ENCODE measurements at places on chromosomes 2 and 18.

DNA sequence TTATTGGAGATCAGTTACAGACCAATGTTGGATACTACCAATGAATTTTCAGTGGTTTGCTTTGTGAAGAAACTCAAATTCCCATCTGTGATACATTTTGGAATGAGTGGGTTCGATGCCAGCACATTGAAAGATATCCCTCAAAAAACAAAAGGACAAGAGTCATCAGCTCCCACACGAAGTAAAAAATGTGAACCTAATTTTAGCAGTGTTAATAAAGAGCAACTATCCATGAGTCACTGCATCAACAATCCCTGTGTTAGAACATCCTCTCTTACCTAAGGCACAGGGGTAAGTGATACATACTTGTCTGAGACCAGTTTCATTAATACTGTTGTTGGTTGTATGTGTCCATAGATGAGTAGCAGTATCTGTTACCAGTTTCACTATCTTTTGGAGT, 551.8 kb upstream of the SOX11 start:
- H3K4me1 ChIP-seq = no peaks in the 10 kb centered on the region
- H3K27ac ChIP-seq = no peak overlapping the region
- no peaks in the 10 kb centered on the region for H3K27me3 ChIP-seq
- no peaks in the 10 kb centered on the region for H3K36me3 ChIP-seq
- no peak overlapping the region for H3K4me3 ChIP-seq
- DNase-seq = no peak

DNA sequence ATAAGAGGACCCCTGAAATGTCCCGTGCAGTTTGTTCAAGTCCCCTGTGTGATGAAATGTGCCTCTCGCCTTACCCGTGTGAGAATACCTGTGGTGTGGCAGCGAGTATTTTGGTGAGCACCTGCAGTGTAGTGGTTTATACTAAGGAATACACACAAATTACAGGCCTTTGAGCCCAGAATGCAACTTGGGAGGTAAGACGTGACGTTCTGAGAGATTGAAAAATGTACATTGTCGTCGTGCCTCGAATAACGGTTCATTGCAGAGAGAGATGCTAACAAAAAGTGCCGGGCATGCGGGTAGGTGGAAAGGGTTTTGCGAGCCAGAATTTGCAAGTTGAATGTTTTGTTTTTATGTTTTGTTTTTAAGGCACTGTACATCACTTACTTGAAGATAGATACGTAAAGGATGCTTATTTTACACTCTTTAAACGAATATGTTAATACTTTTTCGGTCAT, 867 bp downstream of the RBBP8 start:
- peaks cover 3% of the 10 kb centered on the region for H3K36me3 ChIP-seq
- H3K4me1 ChIP-seq = peaks cover 6% of the 10 kb centered on the region
- DNase-seq = peak; percentile 32
- peak overlapping the region; percentile 86 for H3K4me3 ChIP-seq
- peak overlapping the region; percentile 92 for H3K27ac ChIP-seq

DNA sequence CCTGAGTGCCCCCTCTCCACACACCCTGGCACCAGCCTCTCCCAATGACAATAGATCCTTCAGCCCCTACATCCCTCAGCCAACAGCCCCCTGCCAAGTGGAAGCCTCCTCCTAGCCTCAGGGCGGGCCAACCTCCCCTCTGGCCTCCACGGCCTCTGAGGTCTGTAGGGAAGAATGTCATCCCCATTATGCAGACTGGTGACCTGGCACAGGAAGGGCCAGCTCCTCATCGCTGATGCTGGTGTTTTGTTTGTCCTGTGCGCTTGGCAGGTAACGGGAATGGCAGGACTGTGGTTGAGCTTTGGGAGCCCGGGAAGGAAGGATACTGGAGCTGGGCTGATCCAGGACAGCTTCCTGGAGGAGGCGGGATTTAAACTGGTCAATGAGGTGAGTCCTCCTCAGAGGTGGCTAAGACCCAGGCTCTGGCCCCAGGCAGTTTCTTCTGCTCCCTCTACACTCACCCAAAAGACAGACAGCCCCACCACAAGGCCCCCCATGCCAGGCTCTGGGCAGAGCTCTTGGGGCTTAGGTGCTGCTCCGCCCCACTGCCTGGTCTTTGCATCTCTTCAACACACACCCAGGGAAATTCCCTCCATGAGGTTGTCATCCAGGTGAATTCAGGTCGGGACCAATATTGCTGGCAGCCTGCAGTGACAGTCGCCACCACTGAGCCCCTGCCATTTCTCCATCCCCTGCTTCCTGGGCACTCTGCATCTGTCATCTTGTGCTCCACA, 75.2 kb upstream of the SMAD7 start:
- no peaks in the 10 kb centered on the region for H3K36me3 ChIP-seq
- no peak for DNase-seq
- no peaks in the 10 kb centered on the region for H3K4me1 ChIP-seq
- H3K4me3 ChIP-seq = no peak overlapping the region

DNA sequence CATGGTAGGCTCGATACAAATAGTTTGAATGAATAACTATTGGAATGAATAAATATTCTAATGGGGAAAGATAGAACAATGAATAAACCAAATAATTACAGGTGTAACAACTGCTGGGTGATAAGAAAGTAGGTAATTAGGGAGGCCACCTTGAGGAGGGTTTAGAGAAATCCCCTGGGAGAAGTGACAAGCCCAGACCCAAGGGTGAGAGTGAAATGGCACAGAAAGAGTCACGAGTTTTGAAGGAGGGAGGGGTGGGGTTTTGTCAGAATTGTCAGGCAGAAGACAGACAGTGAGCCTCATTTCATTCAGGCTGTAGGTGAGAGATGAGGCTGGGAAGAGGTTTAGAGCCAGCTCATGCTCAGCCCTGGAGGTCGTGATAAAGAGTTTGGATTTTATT, 71.6 kb upstream of the L3MBTL4 start:
- H3K36me3 ChIP-seq = no peaks in the 10 kb centered on the region
- no peaks in the 10 kb centered on the region for H3K4me1 ChIP-seq
- H3K27ac ChIP-seq = no peak overlapping the region
- H3K27me3 ChIP-seq = peaks cover 2% of the 10 kb centered on the region

DNA sequence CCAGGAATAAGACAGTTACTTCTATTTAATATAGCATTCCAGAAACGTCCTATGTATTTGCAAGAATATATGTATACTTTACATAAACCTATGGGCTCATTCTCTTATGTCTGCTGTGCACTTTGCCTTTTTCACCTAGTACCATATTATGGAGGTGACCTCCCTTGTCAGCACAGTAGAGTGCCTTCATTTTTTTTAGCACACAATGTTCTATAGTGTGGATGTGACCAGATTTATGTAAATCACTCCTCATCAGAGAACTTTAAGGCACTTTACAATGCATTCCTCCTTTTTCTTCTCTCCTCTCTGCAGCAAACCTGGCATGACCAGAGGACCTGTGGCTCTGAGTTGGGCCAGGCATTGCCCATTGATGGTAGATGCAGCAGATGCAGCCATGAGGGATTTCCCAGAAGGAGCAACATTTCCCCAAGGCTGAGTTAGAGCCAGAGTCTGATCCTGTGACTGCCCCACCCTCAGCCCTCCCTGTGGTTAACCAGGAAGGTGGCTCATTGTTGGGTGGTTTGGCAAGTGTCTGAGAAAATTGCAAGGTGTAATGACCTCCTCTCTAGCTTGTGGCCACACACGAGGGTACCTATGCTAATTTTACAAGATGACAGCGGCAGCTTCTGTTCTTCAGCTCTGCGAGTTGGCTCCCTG, 76.5 kb upstream of the DLX2 start:
- no peak overlapping the region for H3K27ac ChIP-seq
- H3K4me1 ChIP-seq = no peaks in the 10 kb centered on the region
- no peaks in the 10 kb centered on the region for H3K36me3 ChIP-seq
- no peak overlapping the region for H3K4me3 ChIP-seq
- no peaks in the 10 kb centered on the region for H3K27me3 ChIP-seq

GRCh38 chr18:36660311-36660710, 168.5 kb downstream of the TPGS2 start:
- H3K36me3 ChIP-seq = no peaks in the 10 kb centered on the region
- no peak for DNase-seq
- no peaks in the 10 kb centered on the region for H3K4me1 ChIP-seq
- no peak overlapping the region for H3K27ac ChIP-seq
- no peaks in the 10 kb centered on the region for H3K27me3 ChIP-seq

- no peaks in the 10 kb centered on the region for H3K36me3 ChIP-seq
- H3K4me1 ChIP-seq = no peaks in the 10 kb centered on the region
- no peak overlapping the region for H3K27ac ChIP-seq
- H3K4me3 ChIP-seq = no peak overlapping the region
Observed at GRCh38 chr2:88245109-88245508, 75.0 kb downstream of the THNSL2 start.

DNA sequence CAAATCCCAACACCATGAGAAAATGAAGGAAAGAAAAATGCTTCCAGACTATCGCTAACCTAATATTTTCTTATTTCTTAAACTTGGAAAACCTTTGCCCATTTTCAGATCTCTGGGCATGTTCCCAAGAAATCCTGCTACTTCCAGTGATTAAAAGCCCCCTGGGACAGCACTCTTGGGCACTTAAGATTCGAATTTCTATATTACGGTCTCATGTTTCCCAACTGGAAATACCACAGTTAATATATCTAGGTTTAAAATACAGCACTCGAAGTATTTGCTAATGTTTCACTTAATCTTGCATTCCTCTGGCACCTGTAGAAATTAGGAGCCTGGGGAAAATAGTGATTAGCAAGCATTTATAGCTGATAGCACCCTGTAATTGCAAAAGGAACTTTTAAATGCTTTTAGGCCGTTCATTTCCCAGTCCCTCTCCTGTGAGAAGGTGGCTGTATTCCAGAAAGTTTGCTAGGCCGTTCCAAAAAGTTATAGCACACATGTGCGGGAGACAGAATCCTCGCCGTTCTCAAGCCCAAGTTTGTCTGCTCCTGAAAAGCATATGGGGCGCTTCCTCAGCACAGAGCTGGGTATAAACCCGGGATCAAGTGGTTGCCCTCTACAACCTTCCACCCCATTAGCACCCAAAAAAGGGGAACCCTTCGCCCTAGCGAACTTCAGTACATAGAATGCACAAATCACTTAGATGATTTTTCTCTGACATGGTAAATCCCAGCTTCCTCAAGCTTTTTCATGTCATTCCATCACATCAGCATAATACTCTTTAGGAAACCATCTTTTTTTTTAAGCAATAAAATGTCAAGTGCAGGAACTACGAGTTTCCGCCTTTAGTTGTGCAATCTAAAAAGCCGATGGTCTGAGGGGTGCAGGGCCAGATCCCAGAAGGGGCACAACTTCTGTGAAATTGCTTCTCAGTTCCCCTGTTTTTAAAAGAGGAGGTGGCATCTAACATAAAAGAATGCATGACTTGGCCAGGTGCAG, 60.6 kb downstream of the DIPK1C start:
- no peak overlapping the region for H3K4me3 ChIP-seq
- DNase-seq = no peak
- H3K36me3 ChIP-seq = no peaks in the 10 kb centered on the region
- H3K27ac ChIP-seq = no peak overlapping the region
- H3K27me3 ChIP-seq = peaks cover 5% of the 10 kb centered on the region

- H3K36me3 ChIP-seq = no peaks in the 10 kb centered on the region
- H3K4me1 ChIP-seq = peaks cover 3% of the 10 kb centered on the region
- H3K27ac ChIP-seq = no peak overlapping the region
- H3K27me3 ChIP-seq = no peaks in the 10 kb centered on the region
- no peak overlapping the region for H3K4me3 ChIP-seq
Observed at GRCh38 chr2:46198164-46198883, 98.9 kb upstream of the EPAS1 start.

DNA sequence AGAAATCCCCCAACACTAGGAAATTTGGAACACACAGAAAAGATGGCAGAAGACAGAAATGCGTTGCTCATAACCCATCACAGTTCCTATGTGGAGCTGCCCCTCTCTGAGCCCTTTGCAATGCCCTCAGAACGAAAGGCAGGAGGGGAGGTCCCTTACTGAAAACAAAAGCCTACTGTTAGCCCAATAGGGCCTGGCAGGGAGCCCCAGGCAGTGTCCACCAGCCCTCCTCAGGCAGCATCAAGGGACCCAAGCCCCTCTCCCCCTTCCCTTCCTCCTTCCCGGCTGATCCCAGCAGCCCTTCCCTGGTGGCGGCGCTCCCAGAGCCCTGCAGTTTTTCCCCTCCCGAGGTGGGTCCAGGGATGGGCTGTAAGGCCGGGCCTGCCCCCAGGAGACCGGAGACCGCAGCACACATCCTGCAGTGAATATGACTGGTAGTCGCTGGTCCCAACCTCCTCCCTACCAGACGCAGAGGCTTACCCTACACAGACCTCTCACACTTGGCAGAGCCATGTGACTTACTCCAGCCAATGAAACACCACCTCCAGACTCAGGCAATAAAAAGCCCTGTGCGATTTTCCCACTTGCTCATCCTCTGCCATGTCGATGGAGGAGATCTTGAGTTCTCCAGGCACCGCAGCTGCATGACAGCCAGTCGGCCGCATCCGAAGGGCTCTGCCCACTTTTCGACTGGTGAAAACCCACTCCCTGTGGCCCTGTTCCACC, 19.4 kb upstream of the DUSP2 start:
- H3K4me1 ChIP-seq = peaks cover 51% of the 10 kb centered on the region
- H3K36me3 ChIP-seq = no peaks in the 10 kb centered on the region
- H3K4me3 ChIP-seq = peak overlapping the region; percentile 65

DNA sequence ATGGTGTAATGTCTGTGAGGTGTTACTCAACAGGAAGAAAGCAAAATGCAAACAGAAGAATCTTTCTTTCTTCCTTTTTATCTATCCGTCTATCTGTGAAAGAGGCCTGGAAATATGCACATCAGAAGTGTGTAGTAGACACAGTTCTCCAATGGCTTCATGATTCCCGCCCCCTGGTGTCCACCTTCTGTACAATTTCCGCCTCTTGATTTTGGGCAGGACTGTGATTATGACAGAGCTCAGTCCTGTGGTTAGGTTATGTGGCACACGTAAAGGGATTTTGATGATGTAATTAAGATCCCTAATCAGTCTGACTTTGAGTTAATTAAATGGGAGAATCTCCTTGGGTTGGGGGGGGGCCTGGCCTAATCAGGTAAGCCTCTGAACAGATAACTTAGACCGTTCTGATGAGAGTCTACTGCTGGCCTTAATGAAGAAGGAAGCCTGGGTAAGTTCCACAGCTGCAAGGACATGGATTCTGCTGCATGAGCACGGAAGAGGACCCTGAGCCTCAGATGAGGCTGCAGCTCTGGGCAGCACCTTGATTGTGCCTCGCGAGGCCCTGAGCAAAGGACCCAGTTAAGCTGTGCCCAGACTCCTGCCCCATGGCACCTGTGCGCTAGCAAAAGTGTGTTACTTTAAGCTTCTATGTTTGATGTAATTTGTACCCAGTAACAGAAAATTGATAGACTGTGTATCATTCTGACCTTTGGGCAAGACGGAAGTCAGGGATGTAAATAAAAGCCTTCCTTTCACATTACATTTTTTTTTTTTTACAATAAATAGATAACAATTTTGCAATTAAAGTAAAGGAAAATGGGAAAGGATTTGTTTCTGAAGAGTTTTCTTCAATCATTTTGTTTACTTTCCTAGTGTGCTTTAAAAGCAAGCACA, 11.3 kb upstream of the KCNF1 start:
- no peak for DNase-seq
- no peaks in the 10 kb centered on the region for H3K4me1 ChIP-seq
- H3K27me3 ChIP-seq = 0 out of 2 replicates have a peak, but pooled peaks cover 3% of the 10 kb centered on the region
- no peak overlapping the region for H3K27ac ChIP-seq
- H3K36me3 ChIP-seq = no peaks in the 10 kb centered on the region
- H3K4me3 ChIP-seq = no peak overlapping the region

- peaks cover 20% of the 10 kb centered on the region for H3K4me1 ChIP-seq
- no peak for DNase-seq
- no peaks in the 10 kb centered on the region for H3K36me3 ChIP-seq
- peak overlapping the region; percentile 85 for H3K27ac ChIP-seq
Observed at GRCh38 chr2:64141674-64142405, 2.4 kb downstream of the PELI1 start.

Data from GM12878 (cell line).